Stimulated activated CD4-positive, alpha-beta T cell treated with anti-CD3 and anti-CD28 coated beads, Interleukin-12 subunit alpha, Interleukin-12 subunit beta, amount 100 ng/mL, for 24 hours (primary cell): ENCODE measurements at places on chromosomes 5 and 9.

GRCh38 chr5:149615976-149616375 lies 34.7 kb downstream of the ARHGEF37 start:
- DNase-seq = no peak

DNA sequence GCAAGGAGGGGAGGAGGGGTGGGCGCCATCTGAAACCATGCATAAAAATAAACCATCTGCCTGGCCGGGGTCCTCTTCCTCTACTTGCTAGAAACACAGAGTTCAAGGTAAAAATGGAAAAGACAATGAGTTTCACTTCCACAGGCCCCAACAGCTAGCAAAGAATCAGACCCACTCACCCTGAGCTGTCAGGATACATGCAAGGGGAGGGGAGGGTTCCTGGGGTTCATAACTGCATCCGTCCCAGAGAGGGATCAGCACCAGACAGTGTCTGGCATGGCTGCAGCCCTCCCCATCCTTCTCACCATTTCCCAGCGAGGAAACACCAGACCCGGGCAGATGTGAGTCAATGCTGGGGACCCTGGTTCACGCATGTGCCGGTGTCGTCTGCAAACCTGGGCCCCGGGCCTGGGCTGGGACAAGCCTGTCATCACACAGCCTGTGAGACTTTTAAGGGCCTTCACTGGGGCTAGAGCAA lies 55.4 kb downstream of the SEMA4D start:
- no peak for DNase-seq

- no peak for DNase-seq
These were observed 132.7 kb downstream of the MPDZ start for GRCh38 chr9:13146840-13147239.

GRCh38 chr5:93620487-93621326 lies 37.7 kb downstream of the NR2F1 start:
- DNase-seq = peak; percentile 36

DNA sequence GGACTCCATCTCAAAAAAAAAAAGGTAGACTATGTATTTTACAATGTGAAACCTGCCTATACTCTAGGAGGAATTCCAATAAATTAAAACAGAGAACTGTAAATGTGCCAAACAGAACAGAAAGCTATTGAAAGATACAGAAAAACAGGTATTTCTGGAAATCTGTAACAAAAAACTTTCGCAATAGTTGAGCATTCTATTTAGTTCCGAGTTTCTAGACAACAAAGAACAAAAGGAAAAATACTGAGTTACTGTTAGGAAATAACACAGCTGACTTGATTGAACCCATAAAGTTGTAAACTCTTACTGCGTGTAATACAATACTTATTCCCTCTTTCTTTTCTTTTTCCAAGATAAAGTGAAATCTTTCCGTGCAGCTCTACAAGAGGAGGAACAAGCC lies 18.6 kb downstream of the DIMT1 start:
- DNase-seq = no peak

GRCh38 chr9:93593144-93593658 lies 16.8 kb downstream of the PHF2 start:
- DNase-seq = no peak

- DNase-seq = no peak
These were observed 4.9 kb upstream of the JAK2 start for GRCh38 chr9:4980086-4980727.

DNA sequence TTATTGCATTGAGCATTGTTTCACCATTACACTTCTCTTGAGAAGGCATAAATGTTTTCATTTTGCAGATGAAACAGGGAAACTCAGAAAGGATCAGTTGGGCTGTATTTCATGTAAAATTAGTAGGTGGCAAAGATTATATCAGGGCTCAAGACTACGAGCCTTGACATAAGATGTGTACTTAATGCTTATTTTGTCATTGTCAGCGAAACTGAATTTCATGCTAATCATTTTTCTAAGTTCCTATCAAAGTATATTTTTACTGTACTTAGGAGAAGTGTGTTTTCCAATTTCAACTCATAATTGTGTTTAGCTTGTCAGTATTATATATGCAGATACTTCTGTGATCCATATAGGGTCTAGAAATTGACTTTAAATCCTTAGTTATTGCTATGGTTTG lies 123.8 kb downstream of the FBXL7 start:
- no peak for DNase-seq

DNA sequence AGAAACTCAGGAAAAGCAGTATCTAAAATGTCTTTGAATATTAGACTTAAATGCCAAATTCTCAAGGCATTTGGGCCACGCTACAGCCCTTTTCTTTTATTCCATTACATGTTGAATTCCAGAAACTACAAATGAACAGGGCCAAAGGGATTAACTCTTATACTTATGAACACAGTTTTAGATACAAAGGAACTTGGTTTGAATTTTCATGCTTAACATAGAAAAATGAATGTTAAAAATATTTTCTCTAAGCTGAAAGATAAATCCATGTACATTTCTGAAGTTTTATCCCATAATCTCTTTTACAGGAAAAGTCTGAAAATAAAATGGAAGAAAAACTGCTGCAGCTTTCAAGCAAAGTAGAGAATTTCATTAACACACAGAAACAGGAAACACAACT lies 56.8 kb downstream of the FAM81B start:
- no peak for DNase-seq

GRCh38 chr9:112925058-112925641 lies 34.5 kb upstream of the SLC46A2 start:
- no peak for DNase-seq

- no peak for DNase-seq
These were observed 82.4 kb downstream of the SH3RF2 start for GRCh38 chr5:146018514-146019375.

- no peak for DNase-seq
These were observed 76.6 kb upstream of the MAST4 start for GRCh38 chr5:66519626-66520025.

DNA sequence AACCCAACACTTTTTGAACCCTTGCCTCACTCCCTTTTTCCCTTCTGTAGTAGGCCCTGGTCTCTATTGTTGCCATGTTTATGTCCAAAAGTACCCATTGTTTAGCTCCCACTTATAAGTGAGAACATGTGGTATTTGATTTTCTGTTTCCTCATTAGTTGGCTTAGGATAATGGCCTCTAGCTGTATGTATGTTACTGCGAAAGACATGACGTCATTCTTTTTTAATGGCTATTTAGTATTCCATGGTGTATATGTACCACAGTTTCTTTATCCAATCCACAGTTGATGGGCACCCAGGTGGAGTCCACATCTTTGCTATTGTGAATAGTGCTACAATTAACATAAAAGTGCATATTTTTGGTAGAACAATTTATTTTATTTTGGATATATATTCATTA lies 90.3 kb upstream of the PTPRD start:
- DNase-seq = no peak

DNA sequence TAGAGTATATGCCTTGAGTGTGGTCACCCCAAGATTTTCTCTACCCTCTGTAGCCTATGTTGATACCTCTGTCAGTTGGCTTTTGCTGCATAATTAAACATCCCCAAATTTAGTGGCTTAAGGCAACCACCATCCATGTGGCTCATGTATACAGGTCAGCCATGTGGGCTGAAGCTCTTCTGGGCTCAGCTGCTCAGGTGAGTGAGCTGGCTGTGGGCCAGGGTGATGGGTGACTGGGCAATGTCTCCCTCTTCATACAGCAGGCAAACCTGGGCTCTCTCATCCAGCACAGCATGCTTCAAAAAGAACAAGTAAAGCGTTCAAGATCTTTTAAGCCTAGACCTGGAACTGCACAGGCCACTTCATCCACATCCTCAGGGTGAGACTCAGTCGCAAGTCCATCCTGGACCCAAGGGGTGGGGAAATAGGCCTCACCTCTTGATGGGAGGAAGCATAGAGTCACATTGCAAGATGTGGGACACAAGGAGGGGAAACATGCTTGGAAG lies 188.2 kb upstream of the TAS2R1 start:
- DNase-seq = no peak

DNA sequence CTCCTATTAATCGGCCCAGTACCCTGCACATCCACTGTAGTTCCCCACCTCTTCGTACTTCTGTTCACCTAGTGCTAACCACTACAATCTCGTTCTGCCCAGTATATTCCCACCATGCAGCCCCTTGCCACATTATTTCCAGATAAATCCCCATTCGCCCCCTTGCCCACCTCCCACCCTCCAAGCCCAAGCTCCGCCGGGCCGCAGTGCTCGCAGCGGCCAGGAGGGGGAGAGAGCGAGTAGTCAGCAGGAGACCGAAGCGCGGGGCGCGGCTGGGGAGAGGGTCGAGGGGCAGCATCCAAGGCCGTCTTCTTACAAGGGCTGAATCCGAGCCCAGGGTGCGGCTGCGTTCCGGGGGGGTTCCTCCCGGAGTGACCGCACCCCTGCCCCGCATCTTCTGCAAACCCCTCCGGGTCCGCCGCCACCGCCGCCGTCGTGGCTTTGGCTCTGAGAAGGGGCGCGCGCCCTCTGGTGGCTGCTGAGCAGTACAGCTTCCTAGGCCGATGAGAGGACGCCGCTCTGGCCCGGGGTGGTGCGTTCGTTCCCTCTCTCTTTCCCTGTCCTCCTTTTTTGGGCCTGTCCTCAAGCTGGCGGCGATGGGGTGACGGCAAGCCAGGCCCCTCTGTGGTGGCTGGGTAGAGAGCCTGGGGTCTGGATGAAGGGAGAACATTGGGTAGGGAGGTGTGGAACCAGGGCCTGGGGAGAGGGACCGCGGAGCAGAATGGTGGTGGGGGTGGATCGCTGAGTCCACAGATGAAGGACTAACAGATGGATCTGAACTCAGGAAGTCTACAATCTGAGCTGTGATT lies 30.0 kb upstream of the PSD2 start:
- DNase-seq = peak; percentile 67

DNA sequence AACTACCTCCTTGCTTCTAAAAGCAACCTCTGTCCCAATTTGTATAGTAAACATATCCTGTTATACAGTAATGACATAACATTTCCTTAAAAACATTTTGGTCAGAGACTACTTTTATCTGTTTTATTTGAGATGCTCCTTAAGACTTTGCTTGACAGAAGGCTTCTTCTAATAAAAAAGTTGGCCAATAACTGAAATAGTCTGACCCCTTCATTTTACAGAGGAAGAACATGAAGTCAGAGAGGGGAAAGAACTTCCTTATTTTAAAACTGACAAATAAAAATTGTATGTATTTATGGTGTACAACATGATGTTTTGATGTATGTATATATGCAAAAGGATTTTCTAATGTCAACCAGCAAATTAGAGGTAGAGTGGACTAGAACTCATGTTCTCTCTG lies 35.8 kb upstream of the SPARC start:
- DNase-seq = no peak

DNA sequence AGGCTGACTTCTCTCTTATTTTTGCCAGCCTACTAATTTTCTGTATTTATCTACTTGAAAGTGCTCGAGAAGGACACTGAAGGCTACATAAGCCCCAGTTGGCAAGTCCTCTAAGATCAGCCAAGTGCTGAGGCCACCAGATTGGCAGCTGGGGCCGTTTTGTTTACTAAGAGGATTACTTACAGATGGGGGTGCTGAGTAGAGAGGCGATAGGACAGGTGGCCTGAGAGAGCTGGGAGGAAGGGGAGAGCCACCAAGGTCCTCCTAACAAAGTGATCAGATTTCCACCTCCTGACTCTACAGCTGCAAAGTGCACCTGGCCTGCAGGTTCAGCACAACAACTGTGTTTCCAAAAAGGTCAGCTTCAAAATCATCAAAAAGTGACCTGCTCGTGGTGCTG lies 32.9 kb downstream of the FRMD3 start:
- no peak for DNase-seq

DNA sequence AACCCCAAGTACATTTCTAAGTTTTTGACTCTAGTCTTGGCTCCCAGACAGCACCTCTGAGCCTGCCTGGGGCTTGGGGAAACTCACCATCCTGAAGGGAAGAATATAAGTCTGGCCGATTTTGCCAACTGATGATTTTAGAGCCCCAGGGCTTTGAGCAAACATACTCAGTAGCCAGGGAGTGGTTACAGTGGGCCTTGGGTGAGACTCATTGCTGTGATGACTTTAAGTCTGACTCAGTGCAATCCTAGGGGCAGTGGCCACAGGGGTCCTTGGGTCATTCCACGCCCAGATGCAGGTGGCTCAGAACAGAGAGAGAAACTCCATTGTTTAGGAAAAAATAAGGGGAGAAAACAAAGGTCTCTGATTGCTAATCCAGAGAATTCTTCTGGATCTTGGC lies 312.0 kb upstream of the EDIL3 start:
- no peak for DNase-seq

- DNase-seq = no peak
These were observed 50.1 kb upstream of the N4BP3 start for GRCh38 chr5:178063277-178063676.

- DNase-seq = no peak
These were observed 71.5 kb upstream of the PALM2AKAP2 start for GRCh38 chr9:109708451-109708945.

GRCh38 chr5:93120051-93120450 lies 461.0 kb downstream of the NR2F1-AS1 start:
- DNase-seq = no peak

DNA sequence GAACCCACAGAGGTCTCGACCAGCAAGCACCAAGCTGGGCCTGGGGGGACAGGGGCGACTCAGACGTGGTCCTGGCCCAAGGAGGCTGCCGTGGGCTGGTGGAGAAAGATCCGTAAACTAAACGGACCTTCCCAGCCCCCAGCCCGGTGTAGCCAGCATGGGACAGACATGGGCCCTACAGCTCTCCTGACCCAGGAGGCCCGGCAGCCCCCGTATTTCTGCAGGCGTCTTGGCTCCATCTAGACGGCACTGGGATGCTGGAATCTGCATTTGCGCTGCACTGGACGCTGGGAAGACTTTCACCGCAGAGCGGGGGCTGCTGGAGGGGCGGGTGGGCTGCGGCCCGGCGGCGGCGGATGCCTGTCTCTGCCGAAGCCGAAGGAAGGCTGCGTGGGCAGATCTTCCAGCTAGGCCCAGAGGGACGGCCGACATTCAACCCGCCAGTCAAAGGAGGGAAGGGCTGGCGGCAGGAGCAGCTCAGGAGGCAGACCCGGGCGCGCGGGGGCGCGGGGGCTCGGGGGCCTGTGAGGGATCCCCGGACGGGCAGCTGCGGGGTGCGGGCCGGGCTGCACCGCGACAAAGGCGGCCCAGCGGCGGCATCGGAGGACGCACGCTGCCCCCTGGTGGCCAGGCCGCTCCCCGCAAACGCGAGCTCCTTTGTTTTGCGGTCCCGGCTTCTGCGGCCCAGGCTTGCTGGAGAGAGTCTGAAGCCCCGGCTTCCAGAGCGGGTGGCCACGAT lies 266.2 kb downstream of the NSG2 start:
- peak; percentile 37 for DNase-seq

- no peak for DNase-seq
These were observed 159.7 kb upstream of the ELL2 start for GRCh38 chr5:96121364-96121763.

DNA sequence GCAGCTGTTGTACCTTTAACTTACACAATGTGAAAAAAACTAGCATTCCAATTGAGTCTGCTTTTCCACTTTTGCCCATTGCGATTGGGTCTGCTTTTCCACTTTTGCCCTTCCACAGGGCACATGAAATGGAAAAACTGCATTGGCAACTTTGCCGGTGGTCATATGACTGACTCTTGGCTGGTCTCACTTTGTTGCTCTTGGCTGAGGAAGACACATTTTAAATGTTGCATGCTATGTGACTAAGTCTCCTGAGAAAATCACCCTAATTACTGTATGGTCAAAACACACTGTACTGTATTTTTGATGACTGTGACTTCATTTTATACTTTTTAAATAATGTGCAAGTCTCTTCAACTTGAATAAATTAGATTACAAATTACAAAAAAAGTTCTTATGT lies 1.6 kb upstream of the OXCT1 start:
- no peak for DNase-seq
